Upper lobe of right lung (tissue), 1 donor: ENCODE measurements at places on chromosomes 2 and 18. TPM values are rescaled to one million over a fixed set of nuclear protein-coding genes. Genes with fewer than 3 reads are reported as not detected.

- no peak for DNase-seq
- no peaks in the 10 kb centered on the region for H3K36me3 ChIP-seq
- H3K4me3 ChIP-seq, result no peak overlapping the region
- H3K27me3 ChIP-seq, result no peaks in the 10 kb centered on the region
- no peaks in the 10 kb centered on the region for H3K4me1 ChIP-seq
Observed at GRCh38 chr2:104388296-104388695, 465.6 kb upstream of the POU3F3 start.

DNA sequence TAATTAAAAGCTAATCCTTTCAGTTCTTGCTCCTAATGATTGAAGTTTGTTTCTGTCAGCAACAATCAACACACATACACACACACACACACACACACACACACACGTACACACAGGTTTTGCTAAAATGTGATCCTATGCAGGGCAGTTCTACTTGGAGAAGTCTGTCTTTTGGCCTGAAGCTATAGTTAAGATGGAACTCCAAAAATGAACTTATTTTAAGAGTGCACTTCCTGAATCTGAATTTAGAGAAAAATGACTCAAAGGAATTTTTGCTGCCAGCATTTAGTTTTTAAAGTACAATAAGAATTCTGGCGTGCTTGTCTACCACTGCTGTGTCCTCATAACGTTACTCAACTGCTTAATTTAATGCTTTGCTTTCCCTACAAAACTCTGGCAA, 6.6 kb downstream of the GALNT5 start:
- DNase-seq, result no peak
- H3K27me3 ChIP-seq, result no peaks in the 10 kb centered on the region
- no peaks in the 10 kb centered on the region for H3K36me3 ChIP-seq
- no peak overlapping the region for H3K4me3 ChIP-seq

DNA sequence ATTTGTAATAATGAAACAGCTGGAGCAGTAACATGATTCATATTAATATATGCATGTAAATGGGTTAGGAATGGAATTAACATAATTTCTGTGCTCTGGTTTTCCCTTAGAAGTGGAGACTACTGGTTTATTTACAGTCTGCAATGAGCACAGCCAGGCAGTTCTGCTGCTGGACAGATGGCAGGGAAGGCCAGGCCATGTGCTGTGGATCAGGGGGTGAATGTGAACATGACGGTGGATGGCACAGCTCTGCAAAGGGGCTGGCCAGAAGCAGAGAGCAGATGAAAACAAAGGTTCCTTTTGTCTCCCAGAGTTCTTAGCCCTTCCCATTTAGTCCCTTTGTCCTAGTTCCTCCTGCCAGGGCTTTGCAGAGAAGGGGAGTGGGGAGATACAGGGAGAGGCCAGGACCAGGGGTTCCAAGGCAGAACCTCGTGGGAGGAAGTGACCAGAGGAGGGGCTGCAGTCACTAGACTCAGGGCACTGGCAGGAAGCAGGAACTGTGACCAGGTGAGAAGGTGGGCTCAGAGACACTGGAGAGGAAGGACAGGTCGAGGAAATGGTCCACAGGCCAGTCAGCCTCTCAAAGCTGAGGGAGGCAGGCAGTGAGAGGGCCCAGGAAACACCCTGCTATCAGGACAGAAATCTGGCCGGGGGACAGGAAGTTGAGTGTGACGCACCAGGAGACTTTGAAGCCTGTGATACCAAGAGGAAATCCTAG, 112.9 kb upstream of the ATP8B1 start:
- no peak for DNase-seq
- no peak overlapping the region for H3K4me3 ChIP-seq
- H3K27me3 ChIP-seq, result no peaks in the 10 kb centered on the region
- H3K27ac ChIP-seq, result no peak overlapping the region

MC5R gene
- total RNA-seq, result not detected
